ENCODE measurements at places on chromosomes 7 and 10. TPM values are rescaled to one million over a fixed set of nuclear protein-coding genes. Genes with fewer than 3 reads are reported as not detected.

GRID2IP gene
- 0.10 TPM for polyA plus RNA-seq

CUZD1 gene
- polyA plus RNA-seq, result 0.53 TPM

ABCC2 gene
- polyA plus RNA-seq, result 0.36 TPM

CALHM2 gene
- 72.4 TPM for polyA plus RNA-seq

HOXA1 gene
- polyA plus RNA-seq, result 1.1 TPM

IGFBP3 gene
- polyA plus RNA-seq, result 0.16 TPM

All from CD4-positive, CD25-positive, alpha-beta regulatory T cell (primary cell).